ENCODE measurements at places on chromosomes 16 and 17.

GRCh38 chr17:67829331-67829730, 4.0 kb downstream of the BPTF start:
- DNase-seq: no peak

DNA sequence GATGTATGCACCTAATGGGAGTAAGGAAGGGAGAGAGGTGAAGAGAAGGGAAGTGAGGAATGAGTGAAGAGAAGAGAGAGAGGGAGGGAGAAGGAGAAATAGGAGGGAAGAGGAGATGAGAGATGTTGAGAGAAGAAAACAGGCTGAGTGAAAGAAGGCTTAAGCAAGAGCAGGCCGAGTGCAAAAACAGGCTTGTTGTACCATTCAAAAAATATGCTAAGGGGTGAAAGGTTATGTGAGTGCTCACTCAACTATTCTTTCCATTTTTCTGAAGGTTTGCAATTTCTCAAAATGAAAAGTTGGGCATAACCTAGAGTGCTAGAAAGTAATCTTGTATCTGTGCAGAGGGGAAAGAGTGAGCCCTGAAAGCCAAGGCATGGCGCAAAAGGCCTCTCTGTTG, 22.9 kb downstream of the RPGRIP1L start:
- DNase-seq: no peak

GRCh38 chr17:68437979-68438822, 19.1 kb downstream of the WIPI1 start:
- no peak for DNase-seq

- no peak for DNase-seq
Measured at GRCh38 chr16:85906349-85906748, 7.4 kb downstream of the IRF8 start.

GRCh38 chr17:62193249-62193648, 128.2 kb upstream of the MED13 start:
- no peak for DNase-seq

GRCh38 chr17:77864234-77865111, 94.0 kb upstream of the TNRC6C start:
- DNase-seq: no peak

DNA sequence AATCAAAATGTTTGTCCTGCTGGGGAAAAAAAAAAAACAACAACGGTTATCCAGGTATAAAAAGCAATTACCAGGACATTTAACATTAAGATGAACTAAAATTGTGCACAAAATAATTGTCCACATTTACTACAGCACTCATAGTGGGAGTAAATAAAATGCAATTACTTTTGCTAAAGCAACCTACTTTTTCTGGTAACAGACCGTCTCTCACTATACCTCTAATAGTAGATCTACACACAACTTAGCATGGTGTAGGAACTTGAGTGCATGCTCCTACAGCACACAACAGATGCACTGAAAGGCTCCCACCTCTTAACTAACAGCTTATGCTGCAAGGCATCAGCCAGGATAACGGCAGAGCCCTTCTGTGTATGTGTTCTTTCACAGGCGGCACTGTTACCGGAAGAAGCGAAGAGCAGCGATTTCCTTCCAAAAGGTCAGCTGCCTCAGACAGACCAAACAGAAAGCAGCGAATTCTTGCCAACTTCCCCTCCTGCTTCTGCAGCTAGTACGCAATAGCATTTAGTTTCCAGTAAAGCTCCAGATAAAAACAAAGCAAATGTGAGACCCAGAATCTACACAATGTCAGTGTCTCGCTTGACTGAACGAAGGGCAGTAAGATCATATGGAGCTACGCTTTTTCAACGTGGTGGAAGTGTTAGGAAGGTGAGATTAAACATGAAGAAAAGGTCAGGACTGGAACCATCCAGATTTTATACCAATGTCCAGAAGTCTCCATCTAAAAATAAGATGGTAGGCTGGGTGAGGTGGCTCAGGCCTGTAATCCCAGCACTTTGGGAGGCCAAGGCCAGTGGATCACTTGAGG, 27.6 kb downstream of the STAT5B start:
- DNase-seq: peak; percentile 79

DNA sequence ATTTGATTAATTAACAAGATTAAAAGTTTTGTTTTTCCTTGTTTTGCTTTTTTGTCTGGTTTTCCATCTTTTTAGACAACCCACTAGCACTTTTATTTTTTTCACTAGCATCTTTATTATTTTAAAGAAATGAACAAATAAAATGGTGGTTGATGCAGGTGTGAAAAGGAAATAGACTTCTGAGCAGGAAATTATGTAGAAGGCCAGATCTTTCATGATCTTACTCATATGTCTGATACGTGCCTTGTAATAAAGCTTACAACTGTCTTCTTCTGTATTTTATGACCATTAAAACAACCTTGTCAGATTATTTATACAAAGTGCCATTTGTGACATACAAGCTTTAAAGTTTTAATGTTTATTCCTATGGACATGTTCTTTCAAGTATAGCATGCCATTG, 6.3 kb downstream of the SLFN12L start:
- DNase-seq: no peak

GRCh38 chr16:2515180-2515851, 1.6 kb downstream of the ATP6V0C start:
- no peak for DNase-seq

GRCh38 chr16:72924537-72924926, 123.4 kb downstream of the ZFHX3 start:
- DNase-seq: no peak

DNA sequence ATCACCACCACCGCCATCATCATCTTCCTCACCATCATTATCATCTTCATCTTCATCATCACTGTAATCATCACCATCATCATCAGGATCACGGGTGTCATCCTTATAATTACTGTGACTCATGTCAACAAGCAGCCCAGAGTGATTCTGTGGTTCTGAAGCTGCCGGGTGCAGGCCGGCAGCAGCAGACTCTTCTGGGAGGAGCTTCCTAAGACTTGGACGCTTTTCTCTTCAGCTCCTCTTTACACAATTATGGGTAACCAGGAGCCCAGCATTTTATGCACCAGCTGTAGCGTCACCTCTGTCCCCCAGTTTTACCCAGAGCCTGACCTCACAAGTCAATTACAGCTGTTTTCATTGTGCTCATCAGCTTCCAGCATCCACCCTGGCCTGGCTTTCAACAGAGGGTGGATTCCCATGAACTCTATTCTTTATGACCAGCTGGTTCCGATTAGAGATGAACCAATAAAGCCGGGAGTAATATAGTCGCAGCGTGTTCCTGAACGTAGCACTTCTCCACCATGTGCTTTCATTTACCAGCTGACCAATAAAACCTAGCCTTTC, 275.8 kb downstream of the FOXL1 start:
- no peak for DNase-seq

DNA sequence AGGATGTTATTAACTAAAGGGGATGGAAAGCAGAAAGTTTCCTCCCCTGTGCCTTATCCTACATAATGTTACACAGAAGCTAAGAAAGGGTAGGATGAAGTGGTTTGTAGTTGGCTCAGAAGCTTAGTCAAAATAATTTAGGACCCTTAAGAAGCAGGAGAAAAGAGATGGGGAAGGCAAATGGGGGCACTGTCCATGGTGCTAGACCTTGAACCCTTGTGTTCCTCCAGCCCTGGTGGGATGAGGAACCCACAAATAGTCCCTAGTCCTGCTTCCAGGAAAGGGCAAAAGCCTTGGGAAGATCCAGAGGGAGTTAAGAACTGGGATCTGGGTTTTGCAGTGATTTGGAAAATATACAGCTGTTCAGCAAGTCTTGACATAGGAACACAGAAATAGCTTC, 54.5 kb downstream of the SLC5A11 start:
- no peak for DNase-seq

GRCh38 chr17:9195961-9196670, 174.8 kb downstream of the NTN1 start:
- no peak for DNase-seq

GRCh38 chr17:43006639-43007551, at the start of gene IFI35:
Gene IFI35, plus strand, starts transcription at chr17:43006784. Its CDS starts 164 bp downstream, at chr17:43006948.
- DNase-seq: no peak

DNA sequence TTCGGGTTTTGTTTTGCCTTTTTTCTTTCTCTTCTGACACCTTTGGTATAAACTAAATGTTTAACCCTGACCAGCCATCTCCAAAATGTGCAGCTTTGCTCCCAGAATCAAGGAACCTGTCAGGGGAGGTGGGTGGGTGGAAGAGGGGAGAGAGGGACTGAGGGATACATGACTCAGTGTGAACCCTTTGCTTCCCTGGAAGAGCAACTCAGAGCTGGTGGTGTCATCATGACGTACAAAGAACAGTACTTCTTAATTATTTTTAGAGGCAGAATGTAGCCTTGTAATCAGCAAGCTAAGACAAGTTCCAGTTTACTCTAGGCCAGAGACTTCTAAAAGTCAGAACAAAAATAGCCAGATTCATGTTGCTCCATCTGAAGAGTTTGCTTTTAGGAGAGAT, 119.6 kb upstream of the HAS3 start:
- no peak for DNase-seq

GRCh38 chr16:67206838-67207248, 7.9 kb downstream of the ELMO3 start:
- DNase-seq: no peak

- no peak for DNase-seq
Measured at GRCh38 chr16:88815901-88816589, 4.3 kb upstream of the APRT start.

GRCh38 chr16:67407788-67408452, 8.4 kb downstream of the ZDHHC1 start:
- DNase-seq: no peak

- no peak for DNase-seq
Measured at GRCh38 chr17:27477050-27477888, 21.0 kb downstream of the KSR1 start.

- DNase-seq: no peak
Measured at GRCh38 chr16:28607116-28607623, 2.7 kb downstream of the SULT1A1 start.

- no peak for DNase-seq
Measured at GRCh38 chr17:79833744-79834564, 5.3 kb downstream of the CBX4 start.

DNA sequence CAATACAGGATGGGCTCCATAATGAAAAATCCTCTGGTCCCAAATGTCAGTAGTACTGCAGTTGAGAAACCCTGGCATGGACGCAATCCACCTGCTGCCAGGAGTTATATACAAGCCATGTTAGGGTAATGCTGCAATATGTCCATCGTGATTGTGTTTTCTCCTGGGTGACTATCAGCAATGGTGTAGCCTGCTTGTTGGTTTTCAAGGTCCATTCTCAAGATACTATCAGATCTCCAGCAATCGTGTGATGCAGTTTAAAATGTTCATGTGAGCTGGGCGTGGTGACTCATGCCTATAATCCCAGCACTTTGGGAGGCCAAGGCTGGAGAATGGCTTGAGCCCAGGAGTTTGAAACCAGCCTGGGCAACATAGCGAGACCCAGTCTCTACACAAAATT, 24.0 kb downstream of the ABCC1 start:
- no peak for DNase-seq

GRCh38 chr16:84618581-84619460, 943 bp upstream of the COTL1 start:
- DNase-seq: no peak

- DNase-seq: no peak
Measured at GRCh38 chr16:3824121-3824795, 56.3 kb downstream of the CREBBP start.

DNA sequence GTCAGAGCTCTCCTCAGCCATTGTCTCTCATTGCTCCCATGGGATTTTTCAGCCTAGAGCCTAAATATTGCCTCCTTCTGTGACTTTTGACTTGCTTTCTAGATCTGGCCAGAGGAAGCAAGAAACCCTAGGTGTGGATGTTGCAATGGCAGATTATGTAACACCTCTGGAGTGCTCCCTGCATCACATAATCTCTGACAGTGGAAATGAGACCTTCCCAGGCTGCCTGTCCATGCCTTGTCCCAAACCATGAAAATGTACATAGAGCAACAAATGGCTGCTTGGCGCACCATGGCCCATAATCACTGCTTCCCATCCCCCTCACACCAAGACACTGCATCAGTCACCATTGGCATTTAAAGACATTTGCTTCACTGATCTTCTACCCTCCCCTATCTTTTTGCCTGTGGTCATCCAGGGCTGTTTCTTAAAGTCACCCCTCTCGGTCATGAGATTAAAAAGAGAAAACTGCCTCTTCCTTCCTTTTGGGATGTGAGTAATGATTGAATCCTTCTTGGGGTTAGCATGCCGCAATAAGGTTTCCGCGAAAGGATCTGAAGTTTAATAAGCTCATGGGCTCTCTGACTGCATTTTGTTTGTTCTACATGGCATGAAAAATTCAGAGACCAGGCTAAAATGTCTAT, 34.2 kb upstream of the CCL2 start:
- DNase-seq: no peak

GRCh38 chr16:72961115-72961832, 86.7 kb downstream of the ZFHX3 start:
- DNase-seq: no peak

DNA sequence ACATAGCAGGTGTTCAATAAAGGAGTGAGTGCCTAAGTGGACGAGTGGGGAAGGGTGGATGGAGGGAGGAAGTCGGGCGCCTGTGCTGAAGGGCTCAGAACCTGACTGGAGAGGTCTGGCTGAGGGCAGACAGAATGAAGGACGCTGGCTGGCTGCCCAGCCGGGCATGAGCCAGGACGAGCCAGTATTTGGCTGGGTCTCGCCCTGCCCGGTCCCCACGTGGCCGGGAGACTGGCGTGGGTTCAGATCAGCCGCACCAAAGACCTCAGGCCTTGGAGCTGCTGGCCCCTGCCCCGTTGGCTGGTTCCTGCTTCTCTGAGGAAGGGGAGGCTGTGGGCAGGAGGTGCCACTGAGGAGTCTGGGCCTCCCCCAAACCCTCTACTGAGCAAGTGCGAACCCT, 79.8 kb downstream of the ENGASE start:
- DNase-seq: no peak

- no peak for DNase-seq
Measured at GRCh38 chr16:79639576-79640311, 39.2 kb upstream of the MAF start.

GRCh38 chr16:1297018-1297696, 12.3 kb upstream of the UBE2I start:
- no peak for DNase-seq

- no peak for DNase-seq
Measured at GRCh38 chr16:49600976-49601375, 227.4 kb downstream of the C16orf78 start.

GRCh38 chr16:50580180-50580798, 32.1 kb downstream of the NKD1 start:
- no peak for DNase-seq

GRCh38 chr17:68512960-68513474, 787 bp downstream of the PRKAR1A start:
- no peak for DNase-seq

GRCh38 chr16:89084814-89085612, 8.6 kb upstream of the ACSF3 start:
- no peak for DNase-seq

Measured in NCI-H446 treated with DMSO at 0.1 percent for 48 hours (cell line).